ENCODE measurements at places on chromosomes 2 and 18.

DNA sequence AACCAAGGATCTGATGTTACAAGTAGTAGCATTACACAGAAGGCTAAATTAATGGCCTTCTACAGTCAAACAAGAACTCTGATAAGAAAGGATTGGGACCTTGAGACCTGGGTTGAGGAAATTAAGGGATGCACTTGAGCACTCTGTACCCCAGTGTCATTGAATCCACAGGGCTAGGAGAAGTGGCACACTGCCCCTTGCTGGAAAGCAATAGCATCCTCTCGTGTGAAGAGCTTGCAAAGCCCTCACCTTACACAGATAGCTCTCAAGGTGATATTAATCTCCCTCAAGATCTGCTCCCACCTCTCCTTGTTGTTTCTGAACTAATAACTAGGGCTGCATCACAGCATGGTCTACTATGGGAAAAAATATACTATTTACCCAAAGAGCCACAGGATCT lies 26.5 kb upstream of the CHST9 start:
- DNase-seq, result no peak

- no peak for DNase-seq
Observed at GRCh38 chr2:70115646-70116442, 28.6 kb downstream of the PCBP1 start.

DNA sequence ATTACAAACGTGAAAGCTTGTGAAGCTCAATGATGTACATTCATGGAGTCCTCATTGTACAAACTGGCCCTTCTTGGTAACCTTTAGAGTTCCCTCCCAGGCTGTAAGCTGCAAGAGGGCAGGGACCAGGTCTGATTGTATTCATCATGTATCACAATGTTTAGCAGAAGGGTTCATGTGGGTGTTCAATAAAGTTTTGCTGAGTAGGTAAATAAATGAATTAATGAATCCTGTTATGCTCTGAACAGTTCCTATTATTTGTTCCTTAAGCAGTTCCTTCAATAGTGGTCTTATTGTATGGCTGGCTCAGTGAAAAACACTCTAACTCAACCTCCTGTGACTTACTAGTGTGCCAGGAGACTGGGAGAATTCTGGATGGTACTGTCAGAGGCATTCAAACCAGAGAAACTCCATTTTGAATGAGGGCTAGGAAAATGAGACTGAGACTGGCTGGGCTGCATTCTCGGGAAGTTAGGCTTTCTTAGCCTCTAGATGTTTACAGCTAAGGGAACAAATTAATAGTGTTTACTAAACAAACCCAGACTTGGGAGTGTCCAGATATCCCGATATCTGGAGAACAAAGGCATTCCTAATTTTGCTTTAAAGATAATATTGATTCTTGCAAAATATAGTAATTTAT lies 1.8 kb upstream of the ACVR1 start:
- no peak for DNase-seq

DNA sequence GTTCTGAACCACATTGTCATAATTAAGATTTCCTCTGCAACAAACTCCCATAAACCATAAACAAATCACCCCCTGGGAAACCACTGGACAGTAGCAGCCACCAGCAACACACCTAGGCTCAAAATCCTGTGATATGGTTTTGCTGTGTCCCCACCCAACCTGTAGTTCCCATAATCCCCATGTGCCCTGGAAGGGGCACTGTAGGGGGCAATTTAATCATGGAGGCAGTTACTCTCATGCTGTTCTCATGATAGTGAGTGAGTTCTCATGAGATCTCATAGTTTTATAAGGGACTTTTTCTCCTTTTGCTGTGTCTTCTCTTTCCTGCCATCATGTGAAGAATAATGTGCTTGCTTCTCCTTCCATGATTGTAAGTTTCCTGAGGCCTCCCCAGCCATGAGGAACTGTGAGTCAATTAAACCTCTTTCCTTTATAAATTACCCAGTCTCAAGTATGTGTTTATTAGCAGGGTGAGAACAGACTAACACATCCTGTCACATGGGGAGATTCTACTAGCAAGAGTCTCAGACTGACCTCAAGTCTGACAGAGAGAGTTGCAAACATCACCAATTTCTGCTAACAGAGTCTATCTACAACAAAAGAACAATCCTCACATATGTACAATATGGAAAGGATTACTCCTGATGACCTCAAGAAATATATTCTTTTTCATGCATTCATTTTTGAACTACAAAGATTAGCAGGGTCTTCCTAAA lies 182.6 kb downstream of the GRB14 start:
- no peak for DNase-seq

- DNase-seq, result no peak
Observed at GRCh38 chr2:191204433-191204832, 40.8 kb upstream of the MYO1B start.

Measured in esophagus squamous epithelium (tissue), 5 donors.